ENCODE measurements at places on chromosomes 3 and 15.

GRCh38 chr3:37594873-37595783, 266.6 kb upstream of the CTDSPL start:
- no peak for DNase-seq

DNA sequence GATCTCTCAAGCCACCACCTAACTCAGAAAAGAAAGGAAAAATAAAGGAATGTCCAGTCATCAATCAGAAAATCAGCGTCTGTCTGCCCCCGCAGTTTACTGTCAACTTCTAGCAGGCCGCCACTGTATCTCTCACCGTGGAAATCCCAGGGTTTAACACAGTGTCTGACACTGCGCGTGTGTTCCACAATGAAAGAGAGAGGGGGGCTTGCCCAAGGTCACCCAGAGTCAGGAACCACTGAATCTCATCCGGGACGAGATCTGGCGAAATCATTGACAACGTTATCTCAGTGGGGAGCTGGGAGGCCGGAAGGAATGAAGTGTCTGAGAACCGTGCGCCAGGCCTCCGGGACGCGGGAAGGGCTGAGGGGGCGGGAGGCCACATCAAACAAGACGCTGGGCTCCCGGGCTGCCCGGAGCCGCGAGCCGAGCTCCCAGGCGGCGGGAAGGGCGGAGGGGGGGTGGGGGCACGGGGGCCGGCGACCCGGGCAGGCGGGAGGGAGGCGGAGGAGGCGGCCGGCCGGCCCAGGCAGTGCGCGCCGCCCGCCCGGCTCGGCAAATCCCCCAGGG, 2.2 kb upstream of the HES1 start:
- no peak for DNase-seq

GRCh38 chr3:39127908-39128304, 20.4 kb downstream of the TTC21A start:
- no peak for DNase-seq

DNA sequence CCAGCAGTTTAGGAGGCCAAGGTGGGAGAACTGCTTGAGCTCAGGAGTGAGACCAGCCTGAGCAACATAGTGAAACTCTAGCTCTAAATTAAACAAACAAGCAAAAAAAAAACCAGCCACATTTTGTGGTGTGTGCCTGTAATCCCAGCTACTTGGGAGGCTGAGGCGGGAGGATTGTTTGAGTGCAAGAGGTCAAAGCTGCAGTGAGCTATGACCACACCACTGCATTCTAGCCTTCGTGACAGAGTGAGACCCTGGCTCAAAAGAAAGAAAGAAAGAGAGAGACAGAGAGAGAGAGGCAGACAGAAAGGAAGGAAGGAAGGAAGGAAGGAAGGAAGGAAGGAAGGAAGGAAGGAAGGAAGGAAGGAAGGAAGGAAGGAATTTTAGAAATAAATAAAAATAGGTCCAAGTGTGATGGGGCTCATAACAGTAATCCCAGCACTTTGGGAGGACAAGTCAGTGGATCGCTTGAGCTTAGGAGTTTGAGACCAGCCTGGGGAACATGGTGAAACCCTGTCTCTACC, 38.7 kb upstream of the LRIG1 start:
- DNase-seq = no peak

- no peak for DNase-seq
These were observed 30.6 kb downstream of the PSMD6 start for GRCh38 chr3:63992516-63993209.

DNA sequence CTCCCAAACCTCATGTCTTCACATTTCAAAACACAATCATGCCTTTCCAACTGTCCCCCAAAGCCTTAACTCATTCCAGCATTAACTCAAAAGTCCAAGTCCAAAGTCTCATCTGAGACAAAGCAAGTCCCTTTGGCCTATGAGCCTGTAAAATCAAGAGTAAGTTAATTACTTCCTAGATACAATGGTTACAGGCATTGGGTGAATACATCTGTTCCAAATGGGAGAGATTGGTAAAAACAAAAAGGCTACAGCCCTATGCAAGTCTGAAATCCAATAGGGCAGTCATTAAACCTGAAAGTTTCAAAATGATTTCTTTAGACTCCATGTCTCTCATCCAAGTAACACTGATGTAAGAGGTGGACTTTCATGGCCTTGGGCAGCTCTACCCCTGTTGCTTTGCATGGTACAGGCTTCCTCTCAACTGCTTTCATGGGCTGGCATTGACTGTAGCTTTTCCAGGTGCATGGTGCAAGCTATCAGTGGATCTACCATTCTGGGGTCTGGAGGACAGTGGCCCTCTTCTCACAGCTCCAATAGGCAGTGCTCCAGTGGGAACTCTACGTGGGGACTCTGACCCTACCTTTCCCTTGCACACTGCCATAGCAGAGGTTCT, 55.0 kb upstream of the PLSCR4 start:
- DNase-seq = no peak

- DNase-seq = no peak
These were observed 64.5 kb downstream of the ALCAM start for GRCh38 chr3:105431200-105431599.

DNA sequence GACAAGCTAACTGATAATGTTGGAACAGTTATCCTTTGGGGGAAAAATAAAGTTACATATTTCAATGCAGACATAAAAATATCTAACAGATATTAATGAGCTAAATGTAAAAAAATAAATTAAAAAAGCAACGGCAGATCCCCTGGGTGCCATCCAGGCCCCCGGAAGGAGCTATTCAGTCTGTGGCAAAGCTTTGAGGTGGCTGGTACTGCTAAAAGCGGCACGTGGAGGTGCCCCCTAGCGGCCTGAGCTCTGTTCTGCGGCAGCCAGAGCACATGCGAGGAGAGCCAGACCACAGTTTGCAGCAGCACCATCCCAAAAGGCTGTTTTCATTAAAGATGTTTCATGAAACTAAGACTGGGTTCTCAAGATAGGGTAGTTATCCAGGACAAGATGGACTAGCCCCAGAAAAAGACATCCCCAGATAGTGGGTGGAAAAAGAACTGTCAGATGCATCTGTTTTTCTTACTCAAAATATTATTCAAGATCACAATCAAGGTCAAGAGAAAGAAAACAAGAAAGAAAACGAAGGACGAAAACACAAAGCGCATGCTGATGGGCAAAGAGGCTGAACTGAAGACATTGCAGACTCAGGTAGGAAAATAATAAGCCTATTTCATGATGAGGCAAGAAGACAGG, 18.7 kb downstream of the AP3S2 start:
- peak; percentile 44 for DNase-seq
